ENCODE measurements at places on chromosomes 4 and X. TPM values are rescaled to one million over a fixed set of nuclear protein-coding genes. Genes with fewer than 3 reads are reported as not detected.

The CPE gene
- total RNA-seq, result 242 TPM

The ASB11 gene
- 0.74 TPM for total RNA-seq

The YTHDC1 gene
- 105 TPM for total RNA-seq

The WDR13 gene
- total RNA-seq, result 55.0 TPM

The FAM53A gene
- total RNA-seq, result 0.63 TPM

The POLN gene
- 3.1 TPM for total RNA-seq

The CTPS2 gene
- 38.8 TPM for total RNA-seq

The ZFP92 gene
- total RNA-seq, result 0.69 TPM

The TLL1 gene
- 7.6 TPM for total RNA-seq

The LRCH2 gene
- total RNA-seq, result 30.6 TPM

The FGFBP1 gene
- total RNA-seq, result not detected

The LGI2 gene
- 4.8 TPM for total RNA-seq

The MSX1 gene
- 4.7 TPM for total RNA-seq

The ARX gene
- total RNA-seq, result not detected

The AFF2 gene
- total RNA-seq, result 7.0 TPM

The TRIM60 gene
- total RNA-seq, result not detected

The RBPJ gene
- total RNA-seq, result 185 TPM

The GRIA2 gene
- total RNA-seq, result 16.4 TPM

The EVC2 gene
- 9.8 TPM for total RNA-seq

The FTHL17 gene
- not detected for total RNA-seq

The NUDT10 gene
- 5.6 TPM for total RNA-seq

The DCLK2 gene
- 22.2 TPM for total RNA-seq

The FRG2 gene
- total RNA-seq, result not detected

The ETDB gene
- total RNA-seq, result not detected

The PIGA gene
- 26.6 TPM for total RNA-seq

The XAGE1A gene
- total RNA-seq, result not detected

The VCX3A gene
- not detected for total RNA-seq

The FGF2 gene
- total RNA-seq, result 28.6 TPM

The CSAG1 gene
- not detected for total RNA-seq

The NUP62CL gene
- total RNA-seq, result 2.2 TPM

The CXorf49 gene
- not detected for total RNA-seq

The TMPRSS11D gene
- not detected for total RNA-seq

The SLC2A9 gene
- total RNA-seq, result 10.4 TPM

The PHEX gene
- total RNA-seq, result 0.53 TPM
